K562 (cell line): ENCODE measurements at places on chromosomes 3 and 15. TPM values are rescaled to one million over a fixed set of nuclear protein-coding genes. Genes with fewer than 3 reads are reported as not detected.

GRCh38 chr3:103393395-103394186 is 958.8 kb downstream of the ZPLD1 start:
- no peak for DNase-seq

Gene CYP1A2
- not detected in 2 replicates for total RNA-seq

DNA sequence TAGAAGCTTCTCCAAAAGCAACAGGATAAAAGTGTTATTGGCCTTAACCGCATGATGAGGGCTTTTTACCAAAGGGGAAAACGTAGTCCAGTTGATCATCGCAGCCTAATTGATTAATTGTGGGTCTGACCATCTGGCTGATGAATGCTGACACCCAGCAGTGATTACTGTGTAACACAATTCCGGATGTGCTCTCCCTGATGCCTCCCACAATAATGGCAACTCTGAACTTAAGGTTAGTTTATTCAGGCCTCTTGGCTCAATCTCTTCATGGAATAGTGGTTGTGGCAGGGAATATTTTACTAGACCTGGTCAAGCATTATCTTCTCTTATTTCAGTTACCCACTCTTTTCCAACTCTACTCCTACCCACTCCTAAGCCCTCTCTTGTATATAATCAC is 332.9 kb downstream of the TIGIT start:
- DNase-seq: no peak

DNA sequence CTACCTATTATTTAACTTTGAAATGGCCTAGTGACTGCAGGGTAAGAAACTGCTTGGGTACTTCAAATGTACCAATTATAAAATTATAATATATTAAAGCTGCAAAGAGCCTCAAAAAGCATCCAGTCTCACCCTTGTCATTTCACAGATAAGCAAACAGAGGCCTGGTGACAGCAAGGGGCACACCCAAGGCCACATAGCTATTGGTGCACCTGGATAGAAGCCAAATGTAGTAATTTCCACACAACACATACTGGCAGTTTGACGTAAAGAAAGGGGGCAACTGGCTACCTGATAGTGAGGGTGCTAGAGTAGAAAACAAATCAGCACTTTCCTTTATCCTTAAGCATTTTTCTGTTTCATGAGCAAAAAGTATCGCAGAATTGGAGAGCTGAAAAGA is 51.1 kb downstream of the IFT57 start:
- DNase-seq: no peak

Gene GTPBP8
- 20.7 and 21.1 TPM in 2 replicates for total RNA-seq
